ENCODE measurements at places on chromosomes 6 and 20. TPM values are rescaled to one million over a fixed set of nuclear protein-coding genes. Genes with fewer than 3 reads are reported as not detected.

GRCh38 chr6:153018355-153018754, 15.8 kb upstream of the MTRF1L start:
- H3K4me3 ChIP-seq, result no peak overlapping the region
- no peaks in the 10 kb centered on the region for H3K27me3 ChIP-seq
- H3K36me3 ChIP-seq, result no peaks in the 10 kb centered on the region
- no peak for DNase-seq
- no peak overlapping the region for H3K27ac ChIP-seq

EBF4 gene
- 30.8 TPM for total RNA-seq

CST4 gene
- not detected for total RNA-seq

DNA sequence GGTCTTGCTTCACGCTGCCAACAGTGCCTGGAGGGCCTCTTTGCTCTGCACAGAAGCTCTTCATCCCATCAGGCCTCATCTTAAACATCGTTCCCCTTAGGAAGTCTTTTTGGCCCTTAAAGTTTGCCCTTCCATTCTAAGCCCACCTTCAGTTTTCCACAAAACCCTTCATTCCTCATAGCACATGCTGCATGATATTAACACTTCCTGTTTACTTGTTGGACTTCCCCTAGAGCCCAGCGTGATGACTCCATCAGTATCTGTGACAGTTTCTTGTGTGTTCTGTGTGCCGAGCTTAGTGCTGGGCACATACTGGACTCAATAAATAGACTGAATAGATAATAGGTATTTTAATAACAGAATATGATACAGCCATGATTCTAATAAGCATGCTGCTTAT, 2.2 kb downstream of the NT5DC1 start:
- peak overlapping the region; percentile 78 for H3K4me3 ChIP-seq
- peaks cover 32% of the 10 kb centered on the region for H3K4me1 ChIP-seq
- no peaks in the 10 kb centered on the region for H3K27me3 ChIP-seq
- no peaks in the 10 kb centered on the region for H3K36me3 ChIP-seq
- no peak for DNase-seq

GRCh38 chr6:137492289-137493217, 1.6 kb downstream of the OLIG3 start:
- H3K27me3 ChIP-seq, result peaks cover 99% of the 10 kb centered on the region
- peaks cover 45% of the 10 kb centered on the region for H3K4me1 ChIP-seq
- H3K4me3 ChIP-seq, result peak overlapping the region; percentile 39
- H3K36me3 ChIP-seq, result no peaks in the 10 kb centered on the region
- H3K27ac ChIP-seq, result no peak overlapping the region
- peak; percentile 6 for DNase-seq

- no peak for DNase-seq
- no peaks in the 10 kb centered on the region for H3K27me3 ChIP-seq
- H3K4me1 ChIP-seq, result no peaks in the 10 kb centered on the region
- no peaks in the 10 kb centered on the region for H3K36me3 ChIP-seq
These were observed 83.8 kb upstream of the NXT1 start for GRCh38 chr20:23266530-23267398.

PDE7B gene
- total RNA-seq, result 73.2 TPM

DNA sequence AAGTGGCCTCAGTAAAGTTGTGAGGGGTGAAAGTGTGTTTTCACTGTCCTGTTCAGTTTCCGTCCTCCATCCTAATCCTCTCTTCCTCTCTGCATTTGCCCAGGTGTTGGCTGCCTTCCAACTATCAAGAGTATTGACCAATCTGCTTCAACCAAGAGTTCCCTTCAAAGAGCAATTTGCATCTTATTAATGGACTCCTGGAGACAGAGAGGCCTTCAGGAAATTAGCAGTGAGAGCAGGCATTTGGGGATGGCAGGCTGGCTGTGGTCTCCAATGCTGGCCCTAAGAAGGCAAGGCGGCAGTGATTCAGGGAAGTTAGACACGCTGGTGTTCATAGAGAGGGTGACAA, 77.2 kb downstream of the GPR6 start:
- no peak for DNase-seq
- no peak overlapping the region for H3K4me3 ChIP-seq
- no peaks in the 10 kb centered on the region for H3K36me3 ChIP-seq
- H3K4me1 ChIP-seq, result no peaks in the 10 kb centered on the region
- no peak overlapping the region for H3K27ac ChIP-seq

- no peak overlapping the region for H3K27ac ChIP-seq
- H3K36me3 ChIP-seq, result peaks cover 40% of the 10 kb centered on the region
- H3K27me3 ChIP-seq, result no peaks in the 10 kb centered on the region
- no peak for DNase-seq
- H3K4me1 ChIP-seq, result no peaks in the 10 kb centered on the region
These were observed 38.3 kb downstream of the PSMG4 start for GRCh38 chr6:3297006-3297405.

GRCh38 chr6:167113935-167114910, 8.7 kb upstream of the CCR6 start:
- no peak for DNase-seq
- no peak overlapping the region for H3K4me3 ChIP-seq
- no peaks in the 10 kb centered on the region for H3K27me3 ChIP-seq
- H3K36me3 ChIP-seq, result no peaks in the 10 kb centered on the region
- H3K27ac ChIP-seq, result no peak overlapping the region

DHX16 gene
- total RNA-seq, result 22.0 TPM

- no peak overlapping the region for H3K27ac ChIP-seq
- no peak for DNase-seq
- peaks cover 25% of the 10 kb centered on the region for H3K4me1 ChIP-seq
- H3K36me3 ChIP-seq, result no peaks in the 10 kb centered on the region
- H3K4me3 ChIP-seq, result no peak overlapping the region
- H3K27me3 ChIP-seq, result no peaks in the 10 kb centered on the region
These were observed 3.1 kb upstream of the RRBP1 start for GRCh38 chr20:17685168-17685567.

GRCh38 chr20:62675156-62675876, 33.0 kb downstream of the SLCO4A1 start:
- no peaks in the 10 kb centered on the region for H3K36me3 ChIP-seq
- no peak for DNase-seq
- H3K4me1 ChIP-seq, result no peaks in the 10 kb centered on the region
- H3K27me3 ChIP-seq, result no peaks in the 10 kb centered on the region

All from stomach (tissue), 19 donors.